ENCODE measurements at places on chromosomes 12 and 14.

- DNase-seq: peak; percentile 5
These were observed 250.0 kb upstream of the CLEC14A start for GRCh38 chr14:38505973-38506249.

DNA sequence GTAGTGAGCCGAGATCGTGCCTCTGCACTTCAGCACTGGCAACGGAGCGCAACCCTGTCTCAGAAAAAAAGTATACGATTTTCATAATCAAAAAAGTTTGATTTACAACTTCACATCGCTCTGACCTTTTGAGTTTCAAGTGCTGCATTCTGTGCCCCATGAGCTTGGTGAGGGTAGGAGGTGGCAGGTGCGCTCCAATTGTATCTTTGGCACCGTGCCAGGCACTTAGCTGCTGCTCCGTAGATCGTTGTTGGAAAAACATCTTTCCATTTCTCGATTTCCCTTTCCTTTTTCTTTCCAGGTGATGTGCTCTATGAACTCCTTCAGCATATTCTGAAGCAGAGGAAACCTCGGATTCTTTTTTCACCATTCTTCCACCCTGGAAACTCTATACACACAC lies 203.7 kb downstream of the ETV6 start:
- no peak for DNase-seq

- no peak for DNase-seq
These were observed 8.0 kb downstream of the BAZ1A start for GRCh38 chr14:34867199-34867598.

GRCh38 chr12:14410841-14411569 lies 45.5 kb downstream of the ATF7IP start:
- DNase-seq: no peak

GRCh38 chr14:49945448-49946319 lies 52.8 kb downstream of the ARF6 start:
- DNase-seq: no peak

Measured in umbilical cord (tissue), 2 donors.